ENCODE measurements at places on chromosomes 3 and 15. TPM values are rescaled to one million over a fixed set of nuclear protein-coding genes. Genes with fewer than 3 reads are reported as not detected.

- no peak for DNase-seq
Measured at GRCh38 chr3:33067484-33067883, 29.5 kb downstream of the GLB1 start.

- no peak for DNase-seq
Measured at GRCh38 chr3:179067839-179068238, 3.8 kb downstream of the ZMAT3 start.

ISLR gene
- total RNA-seq = 0.68 TPM

XCR1 gene
- not detected for total RNA-seq

IL5RA gene
- total RNA-seq = not detected

GHSR gene
- total RNA-seq = not detected

CORO2B gene
- 1.0 TPM for total RNA-seq

MRAS gene
- 11.2 TPM for total RNA-seq
